GM04503 (cell line): ENCODE measurements at places on chromosomes 12 and 14.

DNA sequence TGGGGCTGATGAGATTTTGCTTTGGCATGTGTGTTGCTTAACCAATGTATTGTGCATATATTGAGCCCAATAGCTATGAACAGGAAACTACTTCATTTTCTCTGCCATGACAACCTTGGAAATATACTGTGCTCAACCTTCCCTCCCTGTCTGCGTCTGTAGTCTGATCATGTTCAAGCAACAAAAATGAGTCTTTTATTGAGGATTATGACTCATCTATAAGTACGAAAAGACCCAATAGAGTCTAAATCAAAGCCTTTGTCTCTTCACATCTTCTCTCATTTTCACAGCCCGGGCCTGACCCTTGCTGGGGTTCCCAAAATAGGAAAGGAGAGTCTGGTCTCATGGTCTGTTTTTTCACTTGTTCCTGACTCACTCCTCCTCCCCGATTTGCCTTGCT lies 158.2 kb downstream of the CAND1 start:
- no peak for DNase-seq

DNA sequence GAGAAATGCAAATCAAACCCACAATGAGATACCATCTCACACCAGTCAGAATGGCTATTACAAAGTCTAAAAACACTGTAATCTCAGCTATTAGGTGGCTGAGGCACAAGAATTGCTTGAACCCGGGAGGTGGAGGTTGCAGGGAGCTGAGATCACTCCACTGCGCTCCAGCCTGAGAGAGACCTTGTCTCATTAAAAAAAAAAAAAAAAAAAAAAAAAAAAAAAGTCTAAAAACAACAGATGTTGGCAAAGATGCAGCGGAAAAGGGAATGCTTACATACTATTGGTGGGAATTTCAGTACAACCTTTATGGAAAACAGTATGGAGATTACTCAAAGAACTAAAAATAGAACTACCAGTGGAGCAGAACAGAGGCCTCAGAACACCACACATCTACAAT lies 19.0 kb upstream of the ATF7 start:
- DNase-seq = no peak

GRCh38 chr12:17802657-17803641 lies 287.0 kb downstream of the RERGL start:
- DNase-seq = no peak

DNA sequence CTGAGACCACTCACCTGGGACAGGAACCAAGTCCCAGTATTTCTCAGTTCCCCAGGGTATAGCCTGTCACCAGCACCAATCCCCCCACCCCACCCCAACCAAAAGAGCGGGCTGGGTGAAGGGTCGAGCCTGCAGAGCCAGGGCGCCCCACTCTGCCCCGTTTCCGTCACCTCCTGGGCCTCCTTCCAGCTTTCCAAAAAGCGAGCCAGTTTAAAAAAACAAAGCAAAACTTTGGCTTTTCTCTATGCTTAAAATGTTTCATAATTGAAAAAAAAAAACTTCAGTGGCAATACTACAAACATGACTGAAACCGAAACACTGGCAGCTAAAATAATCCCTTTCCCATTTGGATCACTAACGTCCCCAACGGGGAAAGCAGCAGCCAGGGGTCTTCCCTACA lies 7.5 kb downstream of the CAMKK2 start:
- no peak for DNase-seq

DNA sequence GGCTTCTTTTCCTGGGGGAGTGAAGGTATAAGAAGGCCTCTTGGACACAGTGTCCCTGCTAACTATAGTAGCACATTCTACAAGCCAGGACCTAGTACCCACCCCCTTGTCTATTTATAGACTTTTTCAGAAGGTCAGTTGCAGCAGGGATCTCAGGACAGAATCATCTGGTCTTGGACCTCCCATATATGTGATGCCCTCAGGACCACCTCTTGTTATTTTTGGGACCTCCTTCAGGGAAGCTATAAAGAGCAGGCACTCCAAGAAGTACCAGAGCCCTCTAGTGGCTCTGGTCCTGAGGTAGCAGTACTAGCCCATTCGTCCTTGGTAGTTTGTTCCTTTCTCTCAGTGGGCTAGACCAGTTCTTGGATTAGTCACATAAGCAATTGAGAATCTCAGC lies 4.3 kb downstream of the COQ10A start:
- DNase-seq = no peak

DNA sequence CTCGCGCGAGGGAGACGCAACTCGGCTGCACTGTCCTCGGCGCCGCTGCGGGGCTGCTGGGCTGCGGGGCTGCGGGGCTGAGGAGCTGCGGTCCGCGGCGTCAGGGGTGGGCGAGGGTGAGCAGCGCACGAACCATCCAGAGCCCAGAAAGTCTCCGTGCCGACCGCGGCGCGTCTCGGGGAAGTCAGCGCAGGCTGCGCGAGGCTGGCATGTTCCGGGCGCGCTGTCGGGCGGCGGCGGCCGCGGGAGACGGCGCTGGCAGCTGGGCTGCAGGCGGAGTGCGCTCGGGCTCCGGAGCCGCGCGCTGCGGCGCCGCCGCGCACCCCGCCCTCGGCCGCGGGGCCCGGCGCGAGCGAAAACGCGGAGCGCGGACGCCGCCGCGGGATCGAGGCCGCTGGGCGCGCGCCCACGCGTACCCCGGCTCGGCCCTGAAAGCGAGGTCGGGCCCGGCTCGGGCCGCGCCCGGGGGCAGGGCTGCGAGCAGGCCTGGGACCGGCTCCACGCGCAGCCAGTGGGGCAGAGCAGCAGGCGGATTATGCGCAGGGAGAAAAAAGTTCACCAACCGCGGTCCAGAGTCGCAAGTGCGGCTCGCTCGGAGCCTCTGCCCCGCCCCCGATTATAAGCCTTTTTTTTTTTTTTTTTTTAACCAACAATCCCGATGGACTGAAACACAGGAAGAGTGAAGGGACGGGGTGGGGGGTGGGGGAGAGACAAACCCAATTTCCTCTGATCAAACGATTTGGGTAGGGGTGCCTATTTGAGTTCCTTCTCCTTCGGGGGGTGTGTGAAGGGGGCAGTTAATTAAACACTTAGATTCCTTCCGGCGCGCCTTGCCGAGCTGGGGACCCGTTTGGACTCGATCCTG lies at the start of gene PRICKLE1:
TSS of gene PRICKLE1 (minus strand) at position 282 of the 865 bp plus-strand sequence. CDS start 117,230 bp downstream, outside the sequence.
- no peak for DNase-seq

GRCh38 chr14:87632796-87633195 lies 360.2 kb downstream of the GALC start:
- no peak for DNase-seq

DNA sequence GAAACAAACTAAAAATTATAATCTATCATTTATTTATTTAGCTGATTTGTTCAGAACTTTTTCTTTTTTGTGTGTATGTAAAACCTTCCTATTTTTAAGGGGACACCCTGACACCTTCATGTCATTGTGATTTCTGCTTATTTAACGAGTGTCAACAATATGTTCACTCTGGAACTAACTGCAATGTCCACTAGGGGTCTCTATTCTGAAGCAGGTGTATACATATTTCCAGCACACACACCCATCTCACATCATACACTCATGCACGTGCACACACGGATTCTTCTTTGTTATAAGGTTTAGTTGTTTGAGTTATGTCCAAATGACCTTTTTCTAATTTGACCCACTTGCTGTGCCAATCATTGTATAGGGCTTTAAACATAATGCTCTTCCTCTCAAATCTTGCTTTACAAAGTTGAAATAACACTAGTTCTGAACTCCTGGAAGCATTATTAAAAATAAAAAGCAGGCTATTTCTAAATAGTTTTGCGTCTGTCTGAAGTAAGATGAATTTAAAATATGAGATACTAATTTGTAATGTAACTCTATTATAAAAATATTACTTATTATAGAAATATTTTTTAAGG lies 15.5 kb downstream of the E2F7 start:
- no peak for DNase-seq
